Stimulated activated CD4-positive, alpha-beta T cell treated with anti-CD3 and anti-CD28 coated beads, Interleukin-4, amount 100 ng/mL, for 48 hours (primary cell): ENCODE measurements at places on chromosomes 3 and 15.

- DNase-seq: no peak
Measured at GRCh38 chr15:63255489-63255990, 21.9 kb upstream of the APH1B start.

- DNase-seq: no peak
Measured at GRCh38 chr3:30613133-30613825, 6.9 kb downstream of the TGFBR2 start.

- no peak for DNase-seq
Measured at GRCh38 chr3:46852839-46853355, 10.3 kb downstream of the MYL3 start.

DNA sequence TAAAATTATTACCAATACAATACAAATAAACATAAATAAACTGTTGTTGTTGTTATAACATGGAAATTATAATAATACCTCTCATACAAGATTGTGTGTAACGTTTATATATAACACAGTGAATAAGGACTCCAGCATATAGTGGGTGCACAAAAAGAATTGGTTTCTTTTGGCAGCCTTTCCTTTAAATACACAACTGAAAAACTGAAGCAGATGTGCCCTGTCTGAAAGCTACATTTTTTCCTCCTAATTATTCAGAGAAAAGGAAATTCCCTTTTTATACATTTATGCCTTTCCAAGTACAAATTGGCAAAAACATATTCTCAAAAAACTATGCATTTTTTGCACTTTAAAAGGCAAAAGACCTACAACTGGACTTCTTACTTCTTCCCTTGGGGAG lies 928.9 kb upstream of the NR2F2 start:
- no peak for DNase-seq

DNA sequence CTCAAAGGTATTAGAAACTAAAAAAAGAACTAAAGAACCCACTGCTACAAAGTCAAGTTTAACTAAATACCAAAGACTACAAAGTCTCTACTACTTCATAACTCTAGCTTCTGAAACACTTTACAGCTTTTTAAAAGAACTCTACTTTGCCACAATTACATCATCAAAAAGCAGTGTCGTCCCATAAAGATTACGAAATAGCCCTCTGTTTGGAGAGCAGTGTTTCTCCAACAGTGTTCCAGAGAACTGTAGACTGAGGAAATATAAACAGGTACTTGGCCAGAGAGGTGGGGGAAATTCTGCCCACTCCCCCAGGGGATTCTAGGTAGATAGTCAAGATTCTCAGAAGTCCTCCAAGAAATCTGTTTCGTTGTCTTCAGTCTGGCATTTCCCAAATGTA lies 225.6 kb downstream of the PDZRN3 start:
- DNase-seq: no peak

GRCh38 chr15:41042851-41043250 lies 73.2 kb downstream of the INO80 start:
- no peak for DNase-seq

DNA sequence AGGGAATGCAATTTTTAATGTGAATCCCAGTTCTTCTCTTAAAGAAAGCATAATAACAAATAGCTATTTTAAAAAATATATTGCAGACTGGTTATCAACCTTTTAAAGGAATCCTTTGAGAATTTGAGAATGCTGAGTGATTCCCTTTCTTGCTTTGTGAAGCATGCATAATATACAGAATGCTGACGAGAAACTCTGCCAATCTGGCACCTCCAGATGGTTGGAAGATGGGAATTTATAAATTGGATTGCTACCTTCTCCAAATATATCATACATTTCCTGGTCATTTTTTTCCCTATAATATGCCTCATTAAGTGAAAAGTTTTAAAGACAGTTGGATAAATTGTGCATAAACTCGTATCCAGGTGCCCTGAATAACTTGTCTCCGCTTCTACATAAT lies 333.9 kb upstream of the ARPP21 start:
- DNase-seq: no peak

DNA sequence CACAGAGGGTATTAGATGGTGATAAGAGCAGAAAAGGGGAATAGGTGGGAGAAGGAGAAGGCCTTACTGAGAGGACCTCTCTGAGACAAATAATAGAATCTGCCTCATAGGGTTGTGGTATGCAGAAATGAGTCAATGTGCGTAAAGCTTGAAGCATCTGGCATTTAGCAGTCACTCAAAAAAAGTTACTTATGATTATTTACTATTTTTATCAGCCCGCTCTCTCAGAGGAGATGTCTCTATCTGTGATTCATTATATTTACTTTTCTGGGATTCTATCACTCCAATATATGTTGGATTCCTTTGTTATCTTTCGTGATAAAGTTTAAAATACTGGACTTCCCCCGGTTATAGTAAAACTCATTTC lies 4.6 kb upstream of the TM4SF1 start:
- DNase-seq: no peak

DNA sequence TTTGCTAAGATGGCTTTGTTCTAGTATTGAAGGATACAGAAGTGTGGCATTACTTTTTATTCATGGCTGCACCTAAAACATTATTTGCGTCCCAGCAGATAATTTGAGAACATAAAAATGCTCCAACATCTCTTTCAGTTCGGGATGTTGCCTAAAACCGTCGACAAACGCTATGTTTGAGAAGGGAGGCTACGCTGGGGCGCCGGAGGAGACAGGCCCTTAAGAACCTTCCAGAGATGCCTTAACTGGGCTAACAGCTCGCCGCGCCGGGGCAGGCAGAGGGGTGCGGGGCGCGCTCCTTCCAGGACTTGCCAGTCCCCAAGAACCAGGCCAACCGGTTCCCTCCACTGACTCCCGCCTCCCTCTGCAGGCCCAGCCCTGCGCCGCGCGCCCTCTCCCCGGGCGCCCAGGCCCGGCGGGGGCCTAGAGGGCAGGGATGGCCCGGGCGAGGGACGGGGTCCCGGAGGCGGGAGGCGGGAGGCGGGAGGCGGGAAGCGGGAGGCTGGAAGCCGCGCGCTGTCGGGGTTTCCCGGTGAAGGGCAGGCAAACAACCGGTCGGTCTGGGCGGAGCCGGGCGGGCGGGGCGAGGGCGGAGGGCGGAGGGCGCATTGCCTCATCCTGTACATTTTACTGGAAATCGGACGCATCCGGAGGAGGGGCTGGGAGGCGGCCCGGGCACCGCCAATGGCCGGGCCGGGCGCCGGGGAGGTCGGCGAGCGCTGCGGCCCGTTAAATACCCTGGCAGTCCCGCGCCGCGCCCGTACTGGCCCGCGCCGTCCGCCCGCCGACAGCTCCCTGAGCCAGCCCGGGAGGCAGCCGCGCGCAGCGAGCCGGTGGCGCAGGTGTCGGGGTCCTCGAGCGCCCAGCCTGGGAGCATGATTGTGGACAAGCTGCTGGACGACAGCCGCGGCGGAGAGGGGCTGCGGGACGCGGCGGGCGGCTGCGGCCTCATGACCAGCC lies at the start of gene NFKBIZ:
Gene NFKBIZ, plus strand, starts transcription at position 761 of the 960 bp plus-strand sequence. Its CDS starts 115 bp downstream, at position 876.
- peak; percentile 86 for DNase-seq

DNA sequence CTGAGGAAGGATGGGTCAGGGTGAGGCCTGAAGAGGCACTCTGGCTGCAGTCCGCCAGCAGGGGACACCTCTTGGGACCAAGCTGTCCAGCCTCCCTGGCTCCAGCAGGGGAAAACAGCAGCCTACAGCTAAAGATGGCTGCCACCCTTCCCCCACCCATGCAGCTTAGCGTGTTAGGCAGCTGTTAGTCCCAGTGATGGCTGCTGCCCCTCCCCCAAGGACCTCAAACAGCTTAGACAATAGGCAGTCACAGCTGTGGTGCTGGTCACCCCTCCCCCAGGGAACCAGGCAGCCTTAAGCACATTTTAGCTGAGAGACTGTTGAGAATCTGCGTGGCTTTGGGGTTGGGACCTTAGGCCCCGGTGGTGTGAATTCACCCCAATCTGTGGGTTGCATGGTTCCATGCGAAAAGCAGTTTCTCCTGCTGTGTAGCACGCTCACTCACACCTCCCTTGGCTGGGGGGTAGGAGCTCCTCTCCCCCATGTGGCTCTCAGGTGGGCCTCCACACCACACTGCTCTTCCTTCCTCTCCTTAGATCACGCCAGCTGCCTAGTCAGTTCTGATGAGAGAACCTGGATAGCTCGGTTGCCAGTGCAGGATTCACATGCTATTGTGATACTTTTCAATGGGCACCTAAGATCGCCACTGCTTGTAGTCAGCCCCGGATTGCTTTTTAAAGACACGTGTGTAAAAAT lies 140.5 kb upstream of the CADPS start:
- DNase-seq: no peak

DNA sequence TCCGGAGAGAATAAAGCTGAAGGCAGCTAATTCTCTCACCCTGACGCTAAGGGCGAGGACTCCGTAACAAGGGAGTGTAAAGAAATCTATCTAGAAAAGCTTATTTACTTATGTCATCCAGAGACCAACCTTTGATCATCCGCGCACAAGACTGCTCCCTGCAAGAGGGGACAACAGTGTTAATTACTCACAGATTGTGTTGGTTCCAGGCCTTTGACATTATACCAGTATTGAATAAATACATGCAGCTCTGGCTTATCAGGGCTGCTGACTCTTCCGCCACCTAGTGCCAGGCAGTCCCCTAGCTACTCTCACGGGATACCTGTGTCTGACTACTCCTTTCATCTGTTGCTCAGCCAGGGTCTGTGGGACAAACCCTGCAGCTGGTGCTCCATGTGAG lies 211.7 kb downstream of the DTWD1 start:
- no peak for DNase-seq

- DNase-seq: no peak
Measured at GRCh38 chr3:174083706-174084105, 686.2 kb downstream of the NLGN1 start.

GRCh38 chr3:141444586-141445285 lies 42.1 kb upstream of the RASA2 start:
- no peak for DNase-seq

DNA sequence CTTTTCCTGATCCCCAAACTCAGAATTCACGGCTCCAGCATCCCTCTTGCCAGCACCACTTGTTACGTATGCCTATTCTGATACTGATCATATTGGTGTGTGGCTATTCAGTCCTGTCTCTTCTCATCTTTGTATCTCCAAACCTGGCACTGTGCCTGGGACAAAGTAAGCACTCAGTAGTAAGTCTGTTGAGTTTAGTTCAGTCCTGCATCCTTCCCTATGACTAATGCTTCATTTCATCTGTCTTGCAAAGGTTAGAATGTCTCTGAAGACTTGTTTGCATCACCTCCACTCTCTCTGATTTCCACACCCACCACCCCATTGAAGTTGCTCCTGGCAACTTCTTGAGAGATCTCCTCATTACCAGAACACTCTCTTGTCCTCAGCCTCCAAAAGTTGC lies 80.3 kb downstream of the HMG20A start:
- no peak for DNase-seq

GRCh38 chr15:40593588-40594428 lies at the start of gene KNL1:
Gene KNL1, plus strand, starts transcription at chr15:40594249. Its CDS starts 8,683 bp downstream, at chr15:40602932.
- peak; percentile 80 for DNase-seq

DNA sequence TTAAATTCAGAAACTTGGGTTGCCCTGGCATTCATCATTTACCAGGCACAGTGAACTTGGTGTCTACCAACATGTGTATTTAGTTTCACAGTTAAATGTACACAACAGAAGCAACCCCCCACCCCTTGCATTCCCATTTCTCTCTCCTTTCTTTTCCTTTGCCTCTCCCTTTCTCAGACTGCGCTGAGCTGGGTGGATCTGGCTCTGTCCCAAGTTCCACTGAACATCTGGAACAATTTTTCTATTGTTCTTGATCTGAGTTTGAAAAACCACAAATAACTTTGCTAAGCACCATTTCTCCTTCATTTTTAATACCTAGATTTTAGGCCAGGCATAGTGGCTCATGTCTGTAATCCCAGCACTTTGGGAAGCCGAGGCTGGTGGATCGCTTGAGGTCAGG lies 242.2 kb downstream of the ABHD5 start:
- DNase-seq: no peak

GRCh38 chr15:100174904-100175275 lies 166.9 kb downstream of the ADAMTS17 start:
- DNase-seq: no peak

- no peak for DNase-seq
Measured at GRCh38 chr15:45399381-45400212, 21.3 kb upstream of the GATM start.

DNA sequence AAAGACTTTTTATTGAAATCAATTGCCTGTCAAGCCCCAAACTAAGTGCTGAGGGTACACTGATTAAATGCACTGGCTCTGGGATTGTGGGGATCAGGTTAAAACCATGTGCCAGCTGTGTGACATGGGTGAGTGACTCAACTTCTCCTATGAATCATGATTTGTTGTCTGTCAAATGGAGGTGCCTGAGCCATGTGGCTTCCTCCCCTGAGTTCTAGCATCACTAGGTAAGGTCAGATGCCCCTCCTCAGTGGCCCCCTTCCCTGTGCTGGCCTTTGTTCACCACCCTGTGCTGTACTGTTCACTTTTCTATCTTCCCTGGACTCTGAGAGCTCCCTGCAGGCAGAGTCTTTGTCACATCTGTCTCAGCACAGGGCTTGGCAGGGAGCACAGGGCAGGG lies 43.6 kb upstream of the ATP2B2 start:
- no peak for DNase-seq

DNA sequence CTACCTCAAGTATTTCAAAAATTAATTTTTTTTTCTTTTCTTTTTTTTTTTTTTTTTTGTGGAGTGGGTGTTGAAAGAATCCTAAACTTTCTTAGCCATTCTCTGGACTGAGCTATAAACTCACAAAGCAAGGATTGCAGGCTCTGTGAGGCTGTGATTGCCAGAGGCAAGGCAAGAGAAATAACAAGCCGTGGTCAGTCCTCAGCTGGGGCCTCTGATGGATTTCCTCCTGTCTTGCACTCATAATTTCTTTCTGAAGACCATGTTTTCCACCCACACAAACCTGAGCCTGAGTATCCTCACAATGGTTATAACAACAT lies 1.3 kb downstream of the CX3CR1 start:
- DNase-seq: no peak

GRCh38 chr15:84881520-84881830 lies 3.0 kb upstream of the SLC28A1 start:
- DNase-seq: no peak

GRCh38 chr15:86558686-86559085 lies 479.0 kb downstream of the AGBL1 start:
- DNase-seq: no peak

GRCh38 chr3:172033396-172033795 lies 6.0 kb upstream of the FNDC3B start:
- no peak for DNase-seq

DNA sequence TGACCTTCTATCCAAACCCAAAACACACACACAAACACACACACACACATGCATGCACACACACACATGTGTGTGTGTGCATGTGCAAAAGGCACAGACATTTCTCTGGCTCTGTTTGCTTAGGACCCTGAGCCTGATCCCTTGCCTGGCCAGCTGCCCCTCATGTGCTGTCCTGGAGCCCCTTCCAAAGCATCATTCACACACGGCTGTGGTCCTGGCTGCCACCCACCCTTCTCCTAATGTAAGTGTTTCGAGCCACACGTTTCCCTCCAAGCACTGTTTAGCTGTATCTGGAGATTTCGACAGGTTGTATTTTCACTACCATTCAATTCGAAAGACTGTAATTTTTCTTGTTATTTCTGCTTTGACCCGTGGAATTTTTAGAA lies 45.8 kb upstream of the KLF13 start:
- no peak for DNase-seq

DNA sequence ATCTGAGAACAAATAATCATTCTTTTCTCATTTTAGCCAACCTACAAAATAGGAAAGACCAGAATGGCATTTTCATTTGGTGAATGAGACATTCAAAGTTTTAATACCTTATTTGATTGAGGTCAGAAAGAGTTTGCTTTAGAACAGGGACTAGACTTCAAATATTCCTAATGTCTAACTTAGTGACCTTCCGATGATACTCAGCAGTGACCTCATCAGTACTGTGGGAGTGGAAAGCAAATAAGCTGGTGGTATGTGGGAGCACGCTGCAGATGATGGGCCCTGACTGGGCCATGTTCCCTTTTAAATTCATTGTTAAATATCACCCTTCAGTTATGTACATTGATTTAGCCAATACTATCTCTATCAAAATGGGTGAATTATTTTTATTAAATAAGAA lies 223.3 kb downstream of the P3H2 start:
- DNase-seq: no peak
